Activated CD8-positive, alpha-beta memory T cell treated with anti-CD3 and anti-CD28 coated beads, Interleukin-2, amount 10 ng/mL, durations not matched to agents 7 days and 5 days (primary cell): ENCODE measurements at places on chromosomes 1 and 21. TPM values are rescaled to one million over a fixed set of nuclear protein-coding genes. Genes with fewer than 3 reads are reported as not detected.

AK4 gene
- total RNA-seq = 51.5 TPM

FAM72C gene
- 15.3 TPM for total RNA-seq

DNA sequence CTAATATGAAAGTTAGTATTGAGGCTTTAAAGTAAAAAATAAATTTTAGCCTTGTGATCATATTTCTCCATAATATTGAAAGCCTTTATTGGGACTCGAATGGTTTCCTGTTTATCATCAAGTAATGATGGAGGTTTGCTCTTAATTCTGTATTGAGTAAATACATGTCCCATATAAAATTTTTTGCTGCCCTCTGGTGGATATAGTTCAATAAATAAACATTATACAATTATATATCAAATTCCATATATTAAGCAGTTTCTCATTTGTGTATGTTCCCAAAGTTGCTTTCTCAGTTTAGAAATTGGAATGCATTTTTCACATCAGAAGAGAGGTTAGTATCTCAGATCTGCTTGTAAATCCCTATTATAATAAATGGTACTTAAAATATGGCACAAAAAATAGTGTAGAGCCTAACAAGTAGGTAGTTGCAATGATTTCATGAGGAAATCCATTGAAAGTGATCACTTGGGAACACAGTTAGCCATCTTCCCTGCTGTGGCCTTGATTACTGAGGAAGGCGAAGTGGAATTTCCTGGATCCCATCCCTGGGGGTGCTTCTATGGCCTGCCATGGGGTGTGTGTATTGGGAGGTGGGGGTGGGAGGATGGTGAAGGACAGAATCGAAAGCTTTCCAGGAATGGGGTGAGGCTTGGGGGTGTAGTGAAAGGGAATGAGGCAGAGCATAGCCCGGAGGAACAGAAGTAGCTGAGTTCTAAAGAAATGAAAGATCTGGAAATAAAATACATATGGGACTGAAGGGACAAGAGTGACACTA lies 84.1 kb upstream of the C21orf91 start:
- peaks cover 7% of the 10 kb centered on the region for H3K4me1 ChIP-seq
- no peak overlapping the region for H3K4me3 ChIP-seq
- H3K27ac ChIP-seq = no peak overlapping the region
- H3K27me3 ChIP-seq = peaks cover 2% of the 10 kb centered on the region

DNA sequence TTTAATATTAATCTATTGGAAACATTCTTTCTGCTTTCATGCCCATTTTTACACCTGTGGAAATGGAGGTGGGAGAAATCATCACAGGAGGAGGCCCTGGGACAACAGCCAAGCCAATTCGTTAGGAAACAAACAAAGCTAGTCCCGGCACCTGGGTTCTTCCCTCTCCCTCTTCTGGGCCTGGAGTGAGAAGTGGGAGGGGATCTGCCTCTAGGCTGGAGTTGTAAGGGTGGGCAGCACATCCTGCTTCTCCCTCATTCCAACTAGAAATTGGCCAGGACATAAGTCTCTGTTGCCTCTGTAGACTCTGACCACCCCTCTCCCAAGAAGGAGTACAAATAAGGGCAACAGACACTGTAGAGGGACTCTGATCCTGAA lies 20.2 kb upstream of the ERO1B start:
- peaks cover 5% of the 10 kb centered on the region for H3K27me3 ChIP-seq
- H3K36me3 ChIP-seq = no peaks in the 10 kb centered on the region
- H3K4me3 ChIP-seq = no peak overlapping the region
- no peak for DNase-seq
- no peaks in the 10 kb centered on the region for H3K4me1 ChIP-seq

DNA sequence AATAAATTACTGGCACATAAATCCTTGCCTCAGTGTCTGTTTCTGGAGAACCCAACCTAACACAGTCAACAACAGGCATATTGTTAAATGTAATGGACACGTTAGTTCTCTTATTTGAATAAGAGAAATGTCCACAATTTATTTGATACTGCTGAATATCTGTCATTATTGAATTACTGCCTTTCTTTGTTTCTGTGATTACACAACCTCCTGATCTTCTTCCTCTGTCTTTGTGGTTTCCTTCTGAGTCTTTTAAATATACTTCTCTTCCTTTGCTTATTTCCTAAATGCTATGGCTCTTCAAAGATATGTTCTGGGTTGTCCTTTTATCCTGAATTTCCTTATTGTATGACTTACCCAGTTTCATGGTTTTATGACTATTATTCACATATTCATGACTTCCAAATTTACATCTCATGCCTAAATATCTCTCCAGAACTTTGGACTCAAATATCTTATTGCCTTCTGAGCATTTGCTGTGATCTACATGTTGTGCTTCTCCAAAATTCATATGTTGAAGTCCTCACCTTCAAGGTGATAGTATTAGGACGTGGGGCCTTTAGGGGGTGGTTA lies 39.9 kb downstream of the MSH4 start:
- no peaks in the 10 kb centered on the region for H3K36me3 ChIP-seq
- H3K4me1 ChIP-seq = no peaks in the 10 kb centered on the region
- DNase-seq = no peak
- H3K27ac ChIP-seq = no peak overlapping the region
- no peaks in the 10 kb centered on the region for H3K27me3 ChIP-seq

DNA sequence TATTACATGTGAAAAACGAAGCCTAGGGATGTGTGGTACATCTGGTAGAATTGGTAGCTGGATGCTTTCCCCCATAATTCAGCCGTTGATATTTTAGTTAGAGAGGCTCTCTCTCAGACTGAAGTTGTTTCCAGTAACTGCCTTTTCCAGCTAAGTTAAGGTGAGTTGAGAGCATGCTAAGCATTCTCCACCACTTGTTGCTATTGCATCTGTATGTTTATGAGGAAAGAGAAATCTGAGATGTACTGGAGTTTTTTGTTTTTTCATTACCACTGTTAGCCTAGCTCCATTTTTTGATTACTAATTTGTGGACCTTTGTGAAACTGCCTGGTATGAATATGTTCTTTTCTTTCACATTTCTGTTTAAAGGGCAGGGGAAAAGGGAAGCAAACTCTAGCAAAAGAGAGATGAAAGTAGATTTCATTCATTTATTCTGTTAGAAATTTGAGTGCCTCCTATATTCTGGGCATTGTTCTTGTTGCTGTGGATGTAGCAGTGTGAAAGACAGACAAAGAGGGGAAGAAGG lies 189.9 kb upstream of the CACYBP start:
- no peak overlapping the region for H3K4me3 ChIP-seq
- no peak overlapping the region for H3K27ac ChIP-seq
- H3K27me3 ChIP-seq = no peaks in the 10 kb centered on the region
- peaks cover 12% of the 10 kb centered on the region for H3K4me1 ChIP-seq
- H3K36me3 ChIP-seq = peaks cover 13% of the 10 kb centered on the region
- no peak for DNase-seq
